ENCODE measurements at places on chromosomes 3 and 15.

DNA sequence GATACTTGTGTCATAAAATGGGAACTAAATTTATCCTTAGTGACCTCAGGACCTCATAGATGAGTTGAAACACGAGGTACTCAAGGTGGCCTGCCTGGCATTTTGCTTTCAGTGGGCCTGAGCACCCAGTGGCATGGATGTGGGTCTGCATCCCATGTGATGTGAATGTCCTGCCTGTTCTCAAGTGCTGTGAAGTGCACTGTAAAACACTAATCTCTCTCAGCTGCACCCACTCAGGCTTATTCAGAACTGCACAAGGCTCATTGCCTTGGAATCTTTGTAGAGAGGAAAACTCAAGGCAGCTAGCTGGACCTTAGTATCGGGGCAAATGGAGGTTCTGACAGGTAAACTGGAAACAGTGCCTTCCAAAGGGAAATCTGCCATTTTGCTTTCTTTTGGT is 767.0 kb downstream of the TUSC7 start:
- no peak for DNase-seq

DNA sequence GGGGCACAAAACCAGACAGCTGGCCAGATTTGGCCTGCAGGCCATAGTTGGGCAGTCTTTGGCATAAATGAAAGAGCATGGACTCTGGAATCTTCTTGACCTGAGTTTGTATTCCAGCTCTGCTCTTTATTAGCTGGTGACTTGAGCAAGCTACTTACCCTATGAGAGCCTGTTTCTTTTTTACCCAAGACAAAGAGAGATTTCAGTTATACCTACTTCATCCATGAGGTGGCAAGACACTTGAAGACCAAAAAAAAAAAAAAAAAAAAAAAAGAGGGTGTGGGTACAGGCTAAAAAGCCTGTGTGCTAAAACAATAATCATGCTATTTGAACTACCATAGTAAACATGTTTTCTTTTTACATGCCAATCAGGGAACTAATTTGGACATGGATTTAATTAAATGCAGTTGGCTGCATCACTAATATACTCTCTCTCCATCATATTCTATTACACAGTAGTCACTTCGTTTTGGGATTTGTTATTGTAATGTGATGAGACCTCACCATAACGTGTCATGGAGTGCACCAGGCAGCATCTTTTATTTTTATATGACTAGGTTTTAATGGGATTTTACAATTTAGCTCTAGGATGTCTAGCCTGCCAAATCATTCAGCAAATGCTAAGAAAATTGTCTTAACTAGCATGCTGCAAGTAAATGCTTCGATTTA is 109.2 kb upstream of the FHIT start:
- no peak for DNase-seq

- no peak for DNase-seq
These were observed 550.0 kb downstream of the AGBL1 start for GRCh38 chr15:86629409-86630356.

DNA sequence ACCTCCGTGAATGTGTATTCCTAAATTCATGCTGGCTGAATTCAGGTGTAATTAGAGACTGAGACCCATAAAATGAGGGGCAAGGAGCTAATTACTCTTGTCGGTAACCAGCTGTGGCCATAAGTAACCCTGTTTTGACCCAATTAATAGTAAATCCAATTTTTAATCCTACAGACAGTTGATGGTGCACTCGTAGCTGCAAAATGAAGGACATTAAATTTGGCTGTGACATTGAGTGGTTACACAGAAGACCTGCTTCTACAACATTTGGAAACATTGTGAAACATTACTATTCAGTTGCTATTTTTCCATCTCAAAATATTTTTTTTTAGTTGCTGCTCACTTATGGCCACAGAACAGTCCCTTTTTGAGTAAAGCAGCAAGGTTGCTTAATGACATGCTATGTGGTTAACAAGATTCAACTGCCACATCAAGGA is 33.0 kb downstream of the MBNL1 start:
- DNase-seq: no peak

GRCh38 chr3:28485164-28485563 is 136.5 kb upstream of the AZI2 start:
- no peak for DNase-seq

DNA sequence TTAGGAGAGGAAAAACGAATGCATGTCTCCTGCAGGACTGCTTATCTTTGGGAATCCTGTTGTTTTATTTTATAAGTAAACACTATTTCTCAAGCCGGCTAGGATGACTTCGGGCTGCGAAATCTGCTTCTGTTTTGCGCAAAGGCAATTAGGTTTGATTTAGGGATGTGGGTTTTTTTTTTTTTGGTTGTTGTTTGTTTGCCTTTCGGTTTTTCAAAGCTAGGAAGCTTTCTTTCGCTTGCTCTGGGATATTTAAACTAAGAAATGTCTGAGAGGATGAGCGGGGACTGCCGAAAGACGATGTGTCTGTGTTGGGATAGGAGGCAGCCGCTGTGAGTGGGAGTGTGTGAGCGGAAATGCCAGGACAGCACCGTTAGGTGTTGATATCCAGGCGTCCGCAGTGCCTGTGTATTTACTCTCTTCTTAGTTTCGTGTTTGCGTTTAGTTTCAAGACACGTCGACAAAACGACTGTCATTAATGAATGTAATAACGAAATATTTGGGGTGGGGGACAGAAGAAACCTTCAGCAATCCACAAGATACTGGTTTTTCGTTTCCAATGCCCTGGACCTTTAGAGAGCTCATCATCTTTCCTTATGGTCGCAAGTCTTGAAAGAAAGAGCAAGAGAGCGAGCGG is 604 bp downstream of the ISL2 start:
- no peak for DNase-seq

DNA sequence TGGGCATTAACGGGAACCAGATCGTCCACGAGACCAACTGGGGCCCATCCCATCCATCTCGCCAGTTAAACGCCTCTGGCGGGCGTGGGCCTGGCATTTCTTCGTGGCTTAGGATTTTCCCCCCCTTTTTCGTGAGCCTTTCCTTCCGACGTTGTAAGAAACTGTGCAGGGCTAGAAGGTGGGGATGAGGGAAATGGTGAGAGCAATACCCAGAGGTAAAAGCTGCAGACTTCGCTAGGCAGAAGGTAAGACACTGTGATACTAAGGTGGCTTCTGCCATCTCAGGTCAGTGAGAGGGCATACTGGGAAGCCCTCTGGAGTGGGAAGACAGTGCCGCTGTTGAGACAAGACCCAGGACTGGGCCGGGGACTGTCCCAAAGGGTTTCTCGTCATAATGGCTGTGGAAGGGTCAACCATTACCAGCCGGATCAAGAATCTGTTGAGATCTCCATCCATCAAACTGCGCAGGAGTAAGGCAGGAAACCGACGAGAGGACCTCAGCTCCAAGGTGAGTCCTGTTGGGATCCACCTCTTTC is 666 bp downstream of the MAPKBP1 start:
- DNase-seq: no peak

- no peak for DNase-seq
These were observed 479.4 kb downstream of the RBMS3 start for GRCh38 chr3:29760226-29760685.

DNA sequence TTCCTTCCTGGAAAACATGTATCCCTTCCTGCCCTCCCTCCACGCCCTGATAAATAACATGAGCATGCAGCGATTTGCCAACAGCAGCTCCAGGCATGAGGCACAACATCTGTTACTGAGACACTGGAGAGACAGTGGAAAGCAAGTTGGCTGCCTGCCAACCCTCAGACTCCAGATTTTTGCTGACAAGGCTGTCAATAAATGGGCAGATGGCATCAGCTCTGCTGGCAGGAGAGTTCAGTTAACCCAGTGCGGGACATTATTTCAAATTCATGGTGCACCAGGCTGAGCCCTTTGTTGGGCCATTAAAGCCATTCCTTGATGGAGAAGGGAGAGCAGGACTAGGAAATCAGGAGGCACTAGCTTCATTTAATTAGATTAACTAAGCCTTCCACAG is 293.3 kb downstream of the MEX3B start:
- no peak for DNase-seq

GRCh38 chr3:50050361-50050760 is 38.4 kb upstream of the RBM5 start:
- DNase-seq: no peak

DNA sequence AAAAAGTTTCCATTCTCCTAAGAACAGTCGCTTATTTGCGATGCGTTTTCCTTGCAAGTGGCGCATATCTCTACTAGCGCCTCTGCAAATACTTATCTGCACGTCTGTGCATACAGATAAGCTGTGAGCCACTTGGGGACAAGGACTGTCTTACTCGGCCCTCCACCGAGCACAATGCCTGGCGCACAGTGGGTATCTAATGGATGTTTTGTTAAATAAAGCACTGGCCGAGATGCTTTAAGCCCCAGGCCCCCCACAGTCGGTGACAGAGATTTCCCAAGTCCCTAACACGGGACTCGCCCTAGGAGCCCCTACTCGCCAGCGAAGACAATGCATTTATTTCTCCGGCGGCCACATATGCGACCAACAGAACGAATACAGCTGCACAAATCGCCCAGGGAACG is 503 bp downstream of the HLTF start:
- no peak for DNase-seq

GRCh38 chr3:51568036-51568435 is 29.5 kb downstream of the RAD54L2 start:
- DNase-seq: no peak

- DNase-seq: no peak
These were observed 19.7 kb downstream of the RCN2 start for GRCh38 chr15:76951220-76951619.

DNA sequence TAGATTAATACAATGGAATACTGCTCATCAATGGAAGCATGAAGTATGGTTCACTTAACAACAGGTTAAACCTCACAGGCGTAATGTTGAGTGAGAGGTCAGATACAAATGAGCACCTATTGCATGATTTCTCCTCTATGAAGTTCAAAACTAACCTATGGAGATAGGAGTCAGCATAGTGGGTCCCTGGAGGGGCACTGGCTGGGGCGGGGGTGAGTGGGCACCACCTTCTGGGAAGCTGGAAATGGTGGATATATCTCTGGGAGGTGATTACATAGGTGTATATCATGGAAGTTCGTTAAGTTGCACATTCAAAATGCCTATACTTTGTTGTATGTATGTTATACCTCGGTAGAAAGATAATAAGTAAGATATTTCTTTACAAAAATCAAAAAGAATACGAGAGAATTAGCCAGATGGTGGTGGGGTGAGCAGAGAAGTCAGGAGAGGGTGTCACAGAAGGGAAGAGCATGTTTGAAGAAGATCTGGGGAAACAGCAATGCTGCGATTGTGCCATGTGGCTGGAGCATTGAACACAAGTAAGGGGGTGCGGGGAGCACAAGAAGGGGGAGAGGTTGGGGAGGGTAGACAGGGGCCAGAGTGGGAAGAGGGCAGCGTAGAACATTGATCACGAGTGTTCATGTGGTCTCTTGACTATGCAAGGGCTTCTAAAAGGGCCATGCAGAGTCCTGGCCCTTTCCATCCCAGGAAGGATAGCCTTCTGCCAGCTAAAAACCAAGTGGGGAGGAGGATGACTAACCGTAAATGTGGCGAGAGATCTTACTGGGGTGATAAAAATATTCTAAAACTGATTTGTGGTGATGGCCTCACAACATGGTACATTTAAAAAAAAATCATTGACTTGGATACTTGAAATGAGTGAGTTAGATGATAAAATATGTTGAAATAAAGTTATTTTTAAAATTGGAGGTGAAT is 30.2 kb downstream of the ITGA11 start:
- DNase-seq: no peak

DNA sequence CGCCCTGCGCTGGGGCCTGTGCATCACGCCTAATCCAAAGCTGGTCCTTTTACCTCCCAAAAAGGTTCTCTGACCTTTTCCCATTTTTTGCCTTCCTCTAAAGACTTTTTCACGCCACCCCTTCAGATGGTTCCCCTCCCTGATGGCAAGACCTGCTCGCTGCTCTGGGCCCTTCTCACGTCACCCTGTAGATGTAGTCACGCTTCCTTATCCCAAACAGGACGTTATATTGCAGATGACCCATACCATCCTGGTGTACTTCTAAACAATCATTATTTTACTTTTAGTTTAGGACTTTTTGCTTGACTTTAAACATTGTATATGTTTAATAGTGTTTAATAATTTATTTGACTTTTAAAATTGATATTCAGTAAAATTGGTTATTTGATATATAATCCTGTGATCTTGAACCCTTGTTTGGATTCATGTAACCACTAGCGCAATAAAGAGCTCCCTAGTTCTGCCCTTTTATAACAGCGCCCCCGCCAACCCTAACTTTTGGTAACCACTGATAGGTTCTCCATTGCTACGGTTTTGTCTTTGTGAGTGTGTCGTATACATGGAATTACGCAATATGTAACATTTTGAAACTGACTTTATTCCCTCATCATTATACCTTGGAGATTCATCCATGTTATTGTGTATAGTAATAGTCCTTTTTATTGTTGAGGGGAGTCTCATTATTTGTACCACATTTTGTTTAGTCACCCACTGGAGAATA is 159.0 kb upstream of the CHRNA7 start:
- no peak for DNase-seq

DNA sequence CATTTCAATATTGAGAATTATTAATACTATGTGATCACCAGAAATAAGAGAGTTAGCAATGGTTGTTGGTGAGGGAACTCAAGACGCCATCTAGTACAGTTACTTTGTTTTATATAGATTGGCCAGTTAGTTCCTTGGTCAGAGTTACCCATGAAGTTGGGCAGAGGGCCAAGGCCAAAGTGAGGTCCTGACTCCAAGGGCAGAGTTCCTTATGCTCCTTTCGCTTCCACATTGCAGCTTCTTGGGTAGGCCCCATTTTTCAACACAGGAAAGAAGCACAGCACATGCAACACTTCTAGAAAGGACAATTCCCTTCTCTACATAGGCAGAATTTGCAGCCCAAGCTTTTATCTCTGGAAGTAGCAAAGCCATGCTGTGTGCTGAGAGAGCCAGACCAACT is 178.6 kb downstream of the KCNAB1 start:
- no peak for DNase-seq

DNA sequence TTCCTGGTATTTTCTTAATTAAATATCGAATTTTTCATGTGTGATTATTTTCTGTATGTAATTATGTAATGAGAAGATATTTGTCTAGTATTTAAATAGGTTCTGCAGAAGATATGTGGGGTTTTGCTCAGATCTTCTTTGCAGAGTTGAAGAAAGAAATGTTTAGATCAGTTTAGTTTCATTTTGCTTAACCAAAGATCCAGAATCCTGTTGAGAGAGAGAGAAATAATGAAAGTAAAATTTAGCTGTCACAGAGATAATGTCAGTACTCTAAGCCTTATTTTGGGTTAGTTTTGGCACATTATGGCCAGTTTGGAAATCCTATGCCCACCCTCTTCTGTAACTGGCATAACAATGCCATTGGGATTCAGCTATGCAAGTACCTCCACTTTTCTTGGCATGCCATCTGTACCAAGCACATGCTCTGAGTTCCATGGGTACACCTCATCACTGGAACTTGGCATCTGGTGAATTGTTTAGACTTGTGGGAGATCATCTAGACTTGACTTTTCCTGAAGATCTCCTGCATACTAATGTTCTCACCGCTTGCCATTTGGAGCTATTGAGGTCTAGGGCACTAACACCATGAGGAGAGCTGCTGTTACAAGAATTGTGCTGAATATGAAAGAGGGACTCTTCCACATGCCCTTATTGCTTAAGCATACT is 30.9 kb downstream of the PLSCR1 start:
- DNase-seq: no peak

GRCh38 chr15:94930441-94930840 is 699.1 kb downstream of the MCTP2 start:
- DNase-seq: no peak

- DNase-seq: no peak
These were observed 116.1 kb downstream of the ATP1B3 start for GRCh38 chr3:141992512-141992911.

Measured in activated naive CD8-positive, alpha-beta T cell treated with anti-CD3 and anti-CD28 coated beads, Interleukin-2, amount 50 U/mL, for 16 hours (primary cell).